ENCODE measurements at places on chromosomes 1 and 21. TPM values are rescaled to one million over a fixed set of nuclear protein-coding genes. Genes with fewer than 3 reads are reported as not detected.

DNA sequence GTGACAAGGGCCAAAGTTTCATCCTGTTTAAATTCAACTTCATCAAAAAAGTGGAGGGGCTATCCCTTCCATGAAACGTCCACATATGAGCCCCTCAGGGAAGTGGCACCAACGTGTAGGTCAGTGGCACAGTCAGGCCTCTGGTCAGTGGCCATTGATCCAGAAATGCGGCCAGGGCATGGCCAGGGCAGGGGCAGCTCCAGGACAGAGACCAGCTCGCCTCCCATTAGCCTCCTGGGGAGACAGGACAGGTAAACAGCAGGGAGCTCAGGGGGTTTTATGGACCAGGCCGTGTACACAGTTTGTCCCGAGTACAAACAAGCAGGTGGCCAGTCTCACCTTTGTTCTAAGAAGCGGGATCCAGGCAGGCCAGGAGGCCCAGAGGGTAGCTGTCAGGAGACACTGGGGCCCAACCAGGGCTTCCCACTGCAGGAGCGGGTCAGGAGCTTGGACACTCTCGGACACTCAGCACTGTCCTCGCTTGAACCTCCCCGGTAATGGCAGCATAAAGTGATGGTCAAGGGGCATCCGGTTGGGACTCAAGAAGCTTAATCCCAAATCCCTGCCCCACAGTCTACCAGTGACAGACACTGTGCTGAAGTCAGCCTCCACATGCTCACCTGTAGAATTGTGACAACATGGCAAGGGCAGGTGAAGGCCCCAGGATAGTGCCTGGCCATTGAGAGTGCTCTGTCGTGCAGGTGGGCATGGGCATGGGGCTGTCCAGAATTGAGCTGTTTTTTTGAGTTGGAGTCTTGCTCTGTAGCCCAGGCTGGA is 144.1 kb upstream of the ERRFI1 start:
- no peak for DNase-seq

GRCh38 chr1:15094719-15095495 is 58.6 kb upstream of the TMEM51 start:
- no peak for DNase-seq

SPTA1 gene
- not detected for total RNA-seq

HSD11B1 gene
- not detected for total RNA-seq

Data from H9 (cell line).